Urinary bladder (tissue), 4 donors: ENCODE measurements at places on chromosomes 2 and 18. TPM values are rescaled to one million over a fixed set of nuclear protein-coding genes. Genes with fewer than 3 reads are reported as not detected.

- DNase-seq = no peak
Measured at GRCh38 chr2:60926741-60927552, 45.6 kb downstream of the REL start.

GRCh38 chr2:15334644-15335326 is 226.3 kb downstream of the NBAS start:
- no peak for DNase-seq

DNA sequence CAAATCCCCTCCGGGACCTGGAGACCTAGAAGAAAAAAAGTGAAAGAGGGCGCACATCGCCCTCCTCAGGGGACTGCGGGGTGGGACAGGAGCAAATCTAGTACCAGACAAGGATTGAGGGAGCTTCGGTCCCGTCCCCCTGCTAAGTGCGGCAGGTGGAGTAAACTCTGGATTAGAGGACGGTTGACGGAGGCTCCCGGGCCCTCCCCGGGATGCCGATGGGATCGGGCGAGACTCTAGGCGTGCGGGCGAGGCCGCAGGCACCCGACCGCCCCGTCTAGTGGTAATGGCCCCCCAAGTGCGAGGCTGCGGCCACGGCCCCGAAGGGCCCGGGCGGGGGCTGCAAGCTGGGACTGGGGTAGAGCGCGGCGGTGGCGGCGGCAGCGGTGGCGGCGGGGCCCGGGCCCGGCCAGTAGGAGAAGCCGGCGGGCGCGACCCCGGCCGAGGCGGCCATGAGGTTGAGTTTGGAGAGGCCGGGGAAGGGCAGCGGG is 3.5 kb downstream of the FEV start:
- no peak for DNase-seq

GRCh38 chr2:56416500-56417176 is 232.8 kb downstream of the CCDC85A start:
- DNase-seq = no peak

DNA sequence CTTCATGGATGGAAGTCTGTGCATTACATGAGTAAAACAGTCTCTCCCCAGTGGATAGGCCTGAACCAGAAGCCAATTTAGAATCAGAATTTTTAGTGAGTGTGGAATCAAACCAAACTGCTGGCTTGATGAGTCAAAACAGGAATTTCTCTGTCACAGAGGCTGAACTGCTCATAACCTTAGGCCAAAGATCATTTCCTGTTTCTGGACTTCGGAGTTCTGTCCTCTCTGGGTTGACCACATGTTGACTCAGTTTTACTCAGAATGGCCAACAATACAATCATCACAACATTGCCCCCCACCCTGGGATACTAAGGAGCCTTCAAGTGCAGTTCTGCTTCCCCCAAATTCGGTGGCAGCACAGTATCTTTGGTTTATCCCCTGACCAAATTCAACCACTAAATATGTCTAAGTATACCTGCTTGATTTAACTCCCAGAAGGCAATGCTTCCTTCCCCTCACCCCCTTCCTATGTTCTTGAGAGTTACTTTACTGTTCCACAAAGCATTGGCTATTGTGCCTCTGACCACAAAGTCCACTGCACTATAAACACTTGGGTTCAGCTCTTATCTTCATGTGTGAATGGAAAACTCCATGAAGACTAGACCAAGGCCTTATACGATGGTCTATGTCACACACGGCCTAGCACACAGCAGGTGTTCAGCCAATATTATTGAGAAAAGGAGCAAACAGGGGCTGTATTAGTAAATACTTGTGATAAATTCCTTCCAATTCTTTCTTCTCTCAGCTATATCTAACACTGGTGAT is 67.8 kb downstream of the NXPH2 start:
- no peak for DNase-seq

ERFE gene
- 0.79 TPM for total RNA-seq

DNA sequence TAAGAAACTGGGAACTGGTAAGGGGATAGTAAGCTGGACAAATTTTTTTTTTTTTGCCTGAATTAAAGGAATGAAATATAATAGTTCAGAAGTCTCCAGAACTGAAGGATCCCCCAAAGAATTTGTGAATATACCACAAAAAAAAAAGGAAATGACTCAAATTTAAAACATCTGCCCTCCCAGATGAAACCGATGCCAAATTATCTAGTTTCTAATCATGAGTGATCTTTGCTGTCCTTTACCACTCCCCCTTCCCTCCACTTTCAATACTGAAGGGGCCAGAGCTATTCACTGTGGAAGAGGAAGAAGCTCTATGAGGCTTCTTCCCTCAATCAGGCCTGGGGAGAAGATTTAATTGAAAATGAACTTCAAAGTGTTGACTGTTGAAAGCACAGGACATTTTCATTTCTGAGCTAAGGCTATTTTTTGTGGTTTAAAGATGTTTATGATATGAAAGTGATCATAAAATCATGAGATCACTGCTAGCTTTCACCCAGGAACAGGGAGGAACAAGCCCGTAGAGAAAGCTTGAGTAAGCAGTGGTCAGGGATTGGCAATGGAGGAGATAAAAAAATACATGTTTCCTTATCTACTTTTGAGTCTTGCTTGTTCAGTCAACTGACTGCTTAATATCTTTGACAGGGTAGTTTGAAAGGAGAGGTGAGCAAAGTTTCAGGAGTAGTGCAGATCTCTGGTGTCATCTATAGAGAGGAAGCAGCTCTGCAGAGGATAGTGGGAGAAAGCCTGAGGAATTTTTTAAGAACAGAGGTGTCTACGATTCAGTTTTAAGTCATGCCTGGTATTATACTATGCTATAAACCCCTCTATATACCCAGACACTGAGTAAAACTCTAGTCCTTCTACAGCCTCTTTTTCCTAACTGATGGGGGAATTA is 409.5 kb upstream of the FIGN start:
- DNase-seq = no peak

GRCh38 chr18:12839057-12839525 is 44.9 kb downstream of the PTPN2 start:
- no peak for DNase-seq
